Stimulated activated CD8-positive, alpha-beta memory T cell treated with anti-CD3 and anti-CD28 coated beads, Interleukin-7, amount 100 ng/mL, for 1 hour (primary cell): ENCODE measurements at places on chromosomes 13 and 19.

DNA sequence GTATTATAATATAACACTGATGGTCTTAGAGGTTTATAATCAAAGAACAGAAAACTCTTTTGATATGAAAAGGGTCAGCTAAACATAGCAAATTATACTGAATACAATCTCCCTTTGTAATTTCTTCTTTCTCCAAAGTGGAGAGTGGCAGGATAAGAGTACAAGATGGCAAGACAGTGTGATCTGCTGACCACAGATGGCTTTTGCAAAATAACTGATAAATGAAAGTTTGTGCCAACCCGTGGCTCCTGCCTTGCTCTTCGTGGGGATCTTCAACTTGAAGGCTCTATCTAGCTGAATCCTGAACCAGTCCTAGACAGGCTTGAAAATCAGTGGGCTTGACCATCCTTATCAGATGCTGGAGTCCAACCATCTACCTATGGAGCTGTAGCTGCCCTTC, 185.7 kb downstream of the VWA8 start:
- DNase-seq = no peak

DNA sequence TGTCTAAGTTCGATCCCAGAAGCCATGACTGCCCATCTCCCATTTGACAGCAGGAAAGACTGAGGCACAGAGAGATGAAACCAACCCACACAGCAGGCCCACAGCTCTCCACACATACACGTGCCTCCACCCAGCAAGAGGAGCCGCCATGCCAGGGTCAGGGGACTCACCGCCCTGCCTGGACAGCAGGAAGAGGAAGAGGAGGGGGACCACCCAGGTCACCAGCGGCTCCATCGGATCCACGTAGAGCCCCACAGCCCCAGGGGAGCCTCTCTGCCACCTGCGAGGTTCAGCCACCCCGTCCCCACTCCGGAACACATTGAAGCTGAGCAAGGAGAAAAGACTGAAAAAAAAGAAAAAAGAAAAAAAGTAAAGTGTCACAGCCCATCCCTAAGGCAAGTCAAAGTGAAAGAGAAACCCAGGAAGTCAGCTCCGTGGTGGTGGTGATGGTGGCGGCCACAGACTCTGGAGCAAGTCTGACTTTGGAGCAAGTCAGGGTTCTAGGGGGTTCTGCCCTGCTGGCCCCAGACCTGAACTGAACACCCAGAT, at the start of gene IL12RB1:
IL12RB1 (minus strand) TSS at position 345 of the 549 bp plus-strand sequence; CDS start at position 234, 111 bp downstream.
- no peak for DNase-seq

DNA sequence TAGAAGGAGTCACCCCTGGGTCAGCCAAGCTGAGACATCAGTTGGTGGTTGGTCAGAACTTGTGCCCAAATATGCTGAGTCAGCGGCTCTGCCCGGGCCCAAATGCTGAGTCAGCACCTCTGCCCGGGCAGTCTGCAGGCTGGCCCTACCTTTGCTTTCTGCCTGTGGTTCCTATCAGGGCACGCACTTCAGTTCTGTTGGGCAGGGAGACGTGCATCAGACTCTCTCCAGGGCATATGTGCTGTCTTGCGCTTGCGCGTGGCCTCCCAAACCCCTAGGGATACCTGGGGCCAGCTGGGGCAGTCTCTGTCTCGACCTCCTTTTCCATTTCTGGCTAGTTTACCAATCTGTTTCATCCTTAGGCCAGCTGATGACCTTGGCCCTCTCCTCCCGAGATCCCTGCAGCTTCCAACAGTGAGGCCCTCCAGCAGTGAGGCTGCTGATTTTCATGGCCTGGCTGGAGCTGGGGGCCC, 24.4 kb upstream of the LDLR start:
- DNase-seq = no peak

DNA sequence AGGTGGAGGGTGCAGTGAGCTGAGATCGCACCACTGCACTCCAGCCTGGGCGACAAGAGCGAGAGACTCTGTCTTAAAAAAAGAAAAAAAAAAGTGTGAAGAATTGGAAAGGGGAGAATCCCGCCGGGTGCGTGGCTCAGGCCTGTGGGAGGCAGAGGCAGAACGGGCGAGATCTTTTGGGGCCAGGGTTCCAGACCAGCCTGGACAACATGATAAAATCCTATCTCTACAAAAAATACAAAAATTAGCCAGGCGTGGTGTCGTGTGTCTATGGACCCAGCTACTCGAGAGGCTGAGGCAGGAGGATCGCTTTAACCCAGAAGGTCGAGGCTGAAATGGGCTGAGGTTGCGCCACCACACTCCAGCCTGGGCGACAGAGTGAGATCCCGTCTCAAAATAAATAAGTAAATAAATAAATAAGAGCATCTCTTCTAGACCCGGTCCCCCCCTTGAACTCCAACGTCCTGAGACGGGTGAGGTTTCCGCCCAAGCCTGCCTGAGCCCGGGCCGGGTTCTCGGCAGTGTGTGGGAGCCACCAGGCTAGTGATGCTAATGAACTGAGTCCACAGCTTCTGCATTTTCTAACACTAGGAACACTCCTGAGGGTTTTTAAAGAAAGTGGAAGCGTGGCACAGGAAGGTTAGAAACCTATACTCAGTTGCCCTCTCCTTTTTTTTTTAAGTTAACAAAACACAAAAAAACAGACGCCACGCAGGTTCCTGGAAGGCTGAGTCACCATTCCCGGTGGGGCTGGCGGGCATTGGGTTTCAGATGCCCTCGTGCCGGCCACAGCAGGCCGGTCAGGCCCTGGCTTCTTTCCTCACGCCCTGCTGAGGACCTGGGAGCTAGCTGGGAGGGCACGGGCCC, 22.0 kb downstream of the GPX4 start:
- no peak for DNase-seq

DNA sequence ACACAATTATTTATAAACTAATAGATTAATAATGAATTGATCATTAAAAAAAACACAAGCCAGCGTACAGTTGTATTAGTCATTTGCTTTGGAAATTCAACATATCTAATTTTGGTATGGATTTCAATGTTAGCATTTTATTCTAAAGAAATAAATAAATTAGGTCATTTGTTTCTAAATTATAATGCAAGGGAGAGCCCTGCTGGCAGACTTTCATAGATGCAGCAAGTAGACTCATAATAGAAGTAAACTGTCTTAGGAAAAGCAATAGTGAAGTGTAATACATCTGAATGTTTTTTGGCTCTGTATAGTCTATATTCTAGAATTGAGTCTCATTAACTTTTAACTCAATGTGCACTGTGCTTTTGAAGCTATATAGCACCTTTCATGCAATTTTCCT, 982.4 kb upstream of the MIR17HG start:
- no peak for DNase-seq

GRCh38 chr13:36163286-36163685, 32.1 kb upstream of the DCLK1 start:
- no peak for DNase-seq

DNA sequence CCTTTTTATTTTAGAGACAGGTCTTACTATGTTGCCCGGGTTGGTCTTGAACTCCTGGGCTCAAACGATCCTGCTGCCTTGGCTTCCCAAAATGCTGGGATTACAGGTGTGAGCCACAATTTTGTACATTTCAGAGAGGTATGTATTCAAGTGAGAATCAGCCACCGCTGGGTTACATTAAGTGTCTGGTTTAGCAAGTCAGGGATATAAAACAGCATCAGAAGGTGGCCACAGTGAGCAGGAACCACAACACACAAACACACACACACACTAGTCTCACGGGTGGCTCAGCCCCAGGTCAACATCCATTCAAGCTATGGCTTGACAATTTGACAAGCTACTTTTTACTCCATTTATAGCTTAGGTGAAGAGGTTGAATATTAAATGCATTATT, 20.2 kb downstream of the KLK5 start:
- DNase-seq = no peak
